ENCODE measurements at places on chromosomes 2 and 18.

DNA sequence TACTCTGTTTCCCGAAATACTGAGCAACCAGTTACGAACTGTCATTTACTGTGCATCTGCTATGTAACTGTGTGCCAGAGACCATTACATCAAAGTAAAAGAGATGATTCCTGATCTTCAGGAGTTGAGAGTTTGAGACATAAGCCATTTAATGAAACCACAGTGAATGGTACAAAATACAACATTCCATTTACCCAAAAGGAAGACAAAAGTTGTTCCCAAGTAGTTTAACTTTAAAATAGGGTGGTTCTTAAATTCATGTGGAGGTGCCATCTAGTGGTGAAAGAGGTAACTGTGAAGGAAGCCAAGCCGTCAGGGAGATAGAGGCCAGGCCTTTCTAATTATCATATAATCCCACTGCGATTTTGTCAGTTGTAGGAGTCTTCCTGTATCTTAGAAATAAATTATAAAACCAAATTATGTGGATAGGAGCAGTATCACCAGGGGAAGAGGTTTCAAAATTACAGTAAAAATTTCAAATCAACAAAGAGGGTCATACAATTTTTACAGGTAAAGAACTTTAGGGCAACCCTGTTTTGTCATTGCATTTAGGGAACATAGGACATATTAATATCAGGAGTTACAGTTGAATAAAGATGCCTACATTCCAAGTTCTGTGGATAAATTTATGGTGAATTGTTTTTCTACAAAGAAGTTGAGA lies 67.7 kb downstream of the EPAS1 start:
- DNase-seq: no peak

- DNase-seq: no peak
Observed at GRCh38 chr2:26532301-26533250, 54.7 kb upstream of the OTOF start.

DNA sequence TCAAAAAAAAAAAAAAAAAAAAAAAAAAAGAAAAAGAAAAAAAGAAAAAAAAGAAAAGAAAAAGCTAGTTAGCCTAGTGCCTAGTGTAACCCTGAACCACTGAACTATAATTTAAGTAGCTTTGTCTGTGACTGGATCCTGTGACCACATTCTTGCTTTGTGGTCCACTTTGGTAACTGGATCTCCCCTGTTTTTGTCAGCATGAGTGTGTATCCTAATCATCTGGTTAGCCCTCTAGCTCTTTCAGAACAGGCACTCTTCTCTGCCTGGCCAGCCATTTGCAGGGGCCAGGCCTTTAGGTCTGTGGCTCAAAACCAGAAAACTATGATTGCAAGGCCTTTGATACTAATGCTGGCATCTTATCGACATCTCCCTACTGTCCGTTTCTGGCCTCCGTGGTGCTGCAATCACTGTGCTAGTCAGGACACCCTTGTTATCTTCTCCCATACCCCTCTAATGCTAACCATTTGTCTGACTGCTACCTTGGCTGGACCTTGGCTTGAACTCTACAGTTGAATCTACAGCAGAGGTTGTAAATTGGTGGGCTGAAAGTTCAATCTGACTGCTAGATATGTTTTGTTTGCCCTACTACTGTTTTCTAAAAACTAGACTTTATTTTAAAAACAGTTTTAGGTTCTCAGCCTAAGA lies 40.5 kb downstream of the RBKS start:
- no peak for DNase-seq

DNA sequence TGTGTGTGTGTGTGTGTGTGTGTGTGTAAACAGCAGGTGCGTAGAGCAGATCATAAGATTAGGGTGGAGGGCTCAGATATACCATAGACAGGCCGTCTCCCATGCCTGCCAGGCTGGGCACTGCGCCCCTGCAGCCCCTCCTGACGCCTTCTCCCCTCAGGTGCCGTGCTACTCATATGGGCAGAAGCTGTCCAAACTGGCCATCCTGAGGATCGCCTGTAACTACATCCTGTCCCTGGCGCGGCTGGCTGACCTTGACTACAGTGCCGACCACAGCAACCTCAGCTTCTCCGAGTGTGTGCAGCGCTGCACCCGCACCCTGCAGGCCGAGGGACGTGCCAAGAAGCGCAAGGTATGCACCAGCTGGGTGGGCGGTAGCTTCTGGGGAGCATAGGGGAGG lies 10.0 kb downstream of the ATOH8 start:
- DNase-seq: no peak

- DNase-seq: no peak
Observed at GRCh38 chr2:205661281-205661680, 21.0 kb upstream of the NRP2 start.

DNA sequence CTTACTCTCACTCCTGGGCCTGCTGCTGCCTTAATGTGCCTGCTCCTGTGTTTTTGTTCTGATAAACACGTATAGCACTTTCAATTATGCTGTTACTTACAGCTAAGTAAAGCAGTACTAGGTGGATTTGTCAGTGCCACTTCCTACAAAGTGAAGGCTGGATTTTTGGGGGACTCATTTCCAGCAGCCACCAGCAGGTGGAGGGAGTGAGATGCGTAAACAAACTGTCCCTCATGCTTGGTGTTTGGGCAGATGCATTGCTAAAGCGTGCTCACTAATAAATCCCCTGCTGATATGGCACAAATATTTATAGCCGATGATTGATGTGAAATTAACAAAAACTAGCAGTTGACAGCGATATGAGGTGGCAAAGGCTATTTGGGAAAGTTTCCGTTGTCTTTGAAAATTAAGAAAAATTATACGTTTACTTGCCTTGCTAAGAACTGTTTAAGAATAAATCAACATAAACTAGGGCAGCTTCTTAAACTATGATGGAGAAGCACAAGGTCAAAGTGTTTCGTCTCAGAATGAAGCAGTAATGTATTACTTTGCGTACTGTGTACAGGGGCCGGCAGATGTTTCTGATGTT lies 101.7 kb downstream of the AGAP1 start:
- DNase-seq: no peak

DNA sequence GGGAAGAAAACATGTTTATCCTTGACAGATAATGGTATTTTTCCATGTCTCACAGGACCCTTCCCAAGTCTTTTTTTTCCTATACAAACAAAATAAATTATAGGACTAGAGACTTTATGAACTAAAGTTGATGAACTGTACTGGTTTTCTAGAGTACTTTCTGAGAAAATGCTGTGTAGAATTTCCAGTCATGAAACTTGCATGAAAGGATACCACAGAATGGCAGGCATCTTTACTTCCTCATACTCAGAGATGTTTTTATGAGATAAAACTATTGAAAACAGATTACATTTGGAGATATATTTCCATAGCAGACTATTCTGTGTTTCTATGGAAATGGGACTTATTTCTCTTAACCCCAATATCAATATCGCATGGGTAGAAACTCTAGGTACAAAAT lies 403.5 kb downstream of the PARD3B start:
- DNase-seq: no peak

DNA sequence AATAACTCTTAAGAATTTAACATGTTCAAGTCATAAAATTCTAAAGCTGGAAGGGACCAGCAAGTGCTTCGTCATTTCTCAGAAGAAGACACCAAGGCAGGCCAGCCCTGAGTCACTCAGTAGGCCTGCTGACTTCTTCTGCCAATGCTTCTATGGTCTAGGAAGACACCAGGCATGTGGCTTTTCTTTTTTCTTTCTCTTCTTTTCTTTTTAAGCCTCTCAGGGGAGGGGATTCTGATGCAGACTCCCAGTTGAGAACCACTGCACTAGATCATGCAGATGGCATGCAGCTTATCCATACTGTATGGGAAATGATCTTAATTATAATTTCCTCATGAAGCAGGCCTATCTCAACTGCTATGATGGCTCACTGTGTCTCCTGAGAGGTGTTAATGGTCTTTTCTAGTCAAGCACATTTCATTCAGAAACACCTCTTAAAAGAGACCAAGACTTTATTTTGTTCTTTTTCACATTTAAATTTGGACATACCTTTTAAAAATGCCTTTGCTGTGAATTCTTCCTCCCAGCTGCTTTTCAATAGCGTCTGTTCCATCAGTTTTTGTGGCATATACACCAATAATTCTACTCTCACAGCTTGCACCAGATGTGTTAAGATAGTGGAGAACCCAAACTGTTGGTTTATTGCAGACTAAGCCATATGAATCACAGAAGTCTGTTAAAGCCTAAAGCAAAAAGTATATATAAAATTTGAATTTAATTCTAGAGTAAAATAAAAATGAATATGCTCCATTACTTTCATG lies 11.3 kb downstream of the KCTD18 start:
- DNase-seq: no peak

DNA sequence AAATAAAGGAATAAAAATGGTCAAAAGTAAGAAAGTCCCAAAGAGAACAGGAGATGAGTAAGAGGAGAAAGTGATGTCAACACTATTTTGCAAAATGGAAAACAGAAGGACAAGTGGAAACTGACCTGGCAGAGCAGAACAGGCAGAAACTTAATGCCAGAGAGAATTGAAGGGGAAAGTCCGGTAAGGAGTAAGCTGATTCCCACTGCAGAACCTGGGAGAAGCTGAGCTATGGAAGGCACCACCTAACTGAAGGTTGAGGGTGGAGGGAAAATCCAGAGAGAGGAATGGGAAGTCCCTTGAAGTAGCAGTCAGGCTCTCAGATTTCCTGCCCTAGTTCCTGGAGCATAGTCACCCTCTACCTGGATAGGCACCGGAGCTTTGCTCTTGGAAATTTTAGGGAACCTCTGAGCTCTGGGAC lies 59.8 kb downstream of the MOGAT1 start:
- no peak for DNase-seq

DNA sequence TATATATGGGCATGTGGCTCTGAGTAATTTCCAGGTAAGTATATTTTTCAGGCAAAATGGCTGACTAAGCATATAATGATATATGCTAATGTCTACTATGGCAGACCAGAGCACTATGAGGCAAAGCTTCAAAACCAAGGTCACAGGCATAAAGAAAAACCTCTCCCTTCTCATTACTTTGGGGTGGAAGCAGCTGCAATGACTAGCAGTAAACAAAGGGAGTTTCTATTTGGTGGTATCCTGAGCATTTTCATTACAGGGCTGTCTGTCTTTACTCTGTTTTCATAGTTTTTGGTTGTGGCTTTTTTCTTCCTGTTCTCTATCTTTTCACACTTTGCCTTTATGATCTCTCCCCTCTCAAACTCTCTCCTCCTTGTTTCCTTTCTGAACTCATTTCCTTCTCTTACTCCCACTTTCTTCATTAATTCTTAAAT lies 15.6 kb downstream of the PDE6D start:
- DNase-seq: no peak

- DNase-seq: no peak
Observed at GRCh38 chr2:54310961-54311360, 54.9 kb upstream of the TSPYL6 start.

- DNase-seq: no peak
Observed at GRCh38 chr18:52288403-52289004, 51.5 kb upstream of the DCC start.

- DNase-seq: no peak
Observed at GRCh38 chr2:159030674-159031380, 62.4 kb downstream of the TANC1 start.

- no peak for DNase-seq
Observed at GRCh38 chr18:48360376-48361021, 48.7 kb downstream of the ZBTB7C start.

- no peak for DNase-seq
Observed at GRCh38 chr2:206718296-206718695, at the start of gene DYTN. DYTN (minus strand) TSS chr2:206718396; CDS start chr2:206718279, 117 bp downstream.

- DNase-seq: no peak
Observed at GRCh38 chr2:34836361-34836760, 1237.3 kb upstream of the FAM98A start.

DNA sequence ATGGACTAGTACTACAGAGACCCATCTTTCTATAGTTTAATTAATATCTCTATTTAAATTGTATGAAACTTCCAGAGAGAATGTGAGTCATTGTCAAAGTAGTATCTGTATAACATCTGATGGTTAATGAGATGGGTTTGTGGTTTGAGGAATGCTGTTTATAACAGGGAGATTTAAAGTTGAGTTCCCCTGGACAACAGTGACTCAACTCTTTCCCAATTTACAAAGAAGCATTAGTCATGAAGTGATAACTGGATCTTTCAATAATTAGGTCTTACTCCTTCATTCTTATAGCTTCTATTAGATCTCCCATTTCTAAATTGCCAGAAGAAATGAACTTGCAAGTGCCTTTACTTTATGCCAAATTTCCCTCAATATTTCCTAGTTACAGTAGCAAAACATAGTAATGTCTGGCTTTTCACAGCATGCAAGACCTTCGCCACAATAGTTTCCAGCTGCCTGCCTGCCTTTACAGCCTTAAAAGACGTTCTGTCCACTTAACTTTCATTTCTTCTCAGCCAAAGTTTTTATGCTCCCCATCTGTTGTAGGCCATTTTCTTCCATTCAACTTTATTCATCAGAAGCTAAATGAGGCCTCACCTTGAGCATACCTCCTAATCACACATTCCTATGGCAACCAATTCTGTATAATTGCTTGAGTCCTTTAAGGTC lies 47.7 kb upstream of the WDR75 start:
- no peak for DNase-seq

GRCh38 chr2:75241696-75242095 lies 42.4 kb upstream of the TACR1 start:
- no peak for DNase-seq

- DNase-seq: no peak
Observed at GRCh38 chr18:36149514-36150289, 20.0 kb downstream of the ELP2 start.

DNA sequence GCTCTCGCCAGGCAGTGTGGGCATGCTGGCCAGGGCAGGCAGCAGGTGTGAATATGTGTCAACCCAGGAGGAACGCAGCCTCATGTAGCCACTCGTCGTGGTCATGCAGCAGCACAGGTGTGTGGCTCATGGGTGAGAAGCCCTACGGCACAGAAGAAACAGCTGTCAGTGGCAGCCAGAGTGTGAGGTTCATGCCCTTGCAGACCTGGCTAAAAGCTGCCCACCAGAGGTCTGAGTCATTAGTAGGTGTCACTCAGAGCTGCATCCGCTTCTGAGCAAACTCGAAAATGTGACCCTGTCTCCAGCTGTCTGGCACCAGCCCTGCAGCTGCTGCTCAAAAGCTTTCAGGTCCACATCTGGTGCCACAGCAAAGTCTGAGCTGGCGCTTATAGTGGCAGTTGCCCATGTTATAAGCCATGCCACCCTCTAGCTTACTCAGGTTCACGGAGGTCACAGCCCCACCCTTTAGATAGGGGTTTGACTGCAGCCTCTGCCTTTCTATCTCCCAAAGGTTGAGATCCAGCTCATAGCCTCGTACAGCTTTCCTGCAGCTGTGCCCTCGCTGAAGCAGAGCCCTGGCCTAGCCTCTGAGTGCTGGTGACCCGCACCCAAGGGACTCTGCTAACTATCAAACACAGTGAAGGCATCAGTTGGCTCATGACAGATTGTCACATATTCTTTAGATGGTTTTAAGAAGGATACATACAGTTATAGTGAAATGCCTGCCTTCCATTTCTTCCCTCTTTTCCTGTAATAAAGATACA lies 195.0 kb downstream of the CCDC102B start:
- DNase-seq: no peak

Data from NCI-H1436 treated with DMSO at 0.1 percent for 48 hours (cell line).